ENCODE measurements at places on chromosomes 3 and 15. TPM values are rescaled to one million over a fixed set of nuclear protein-coding genes. Genes with fewer than 3 reads are reported as not detected.

FBXL22 gene
- total RNA-seq = 0.16 TPM

ADAMTS9 gene
- total RNA-seq = 64.8 TPM

SCG3 gene
- total RNA-seq = 0.25 TPM

CPLX3 gene
- not detected for total RNA-seq

DUOXA2 gene
- total RNA-seq = not detected

PRR20G gene
- total RNA-seq = not detected

MRPS25 gene
- total RNA-seq = 9.2 TPM

FAM227B gene
- total RNA-seq = 1.3 TPM

NAALADL2 gene
- total RNA-seq = 0.65 TPM
